ENCODE measurements at places on chromosomes 1 and 21. TPM values are rescaled to one million over a fixed set of nuclear protein-coding genes. Genes with fewer than 3 reads are reported as not detected.

DNA sequence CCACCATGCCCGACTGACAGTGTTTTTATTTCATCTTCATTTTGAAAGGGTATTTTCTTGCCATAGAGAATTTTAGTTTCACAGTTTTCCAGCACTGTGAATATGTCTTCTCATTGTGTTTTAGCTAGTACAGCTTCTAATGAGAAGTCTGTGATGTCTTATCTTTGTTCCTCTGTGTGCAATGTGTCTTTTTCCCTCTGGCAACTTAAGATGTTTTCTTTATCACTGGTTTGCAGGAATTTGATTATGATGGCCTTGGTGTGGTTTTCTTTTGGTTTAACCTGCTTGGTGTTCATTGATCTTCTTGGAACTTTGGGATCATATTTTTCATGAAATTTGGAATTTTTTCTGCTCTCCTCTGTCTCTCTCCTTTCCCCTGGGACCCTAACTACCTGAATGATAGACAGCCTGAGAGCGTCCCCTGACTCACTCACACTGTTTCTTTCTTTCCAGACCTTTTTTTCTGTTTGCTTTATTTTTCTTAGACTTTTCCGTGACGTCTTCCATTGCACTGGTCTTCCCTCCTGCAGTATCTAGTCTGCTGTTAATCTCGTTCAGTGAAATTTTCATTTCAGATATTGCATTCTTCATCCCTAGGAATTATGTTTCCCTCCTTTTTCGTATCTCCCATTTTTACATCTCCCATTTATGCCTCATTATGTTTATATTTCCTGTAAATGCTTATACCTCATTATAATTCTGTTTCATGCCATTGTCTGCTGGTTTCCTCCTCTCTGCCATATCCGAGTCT, 48.5 kb downstream of the PDE9A start:
- DNase-seq: no peak

GRCh38 chr1:160371756-160372155, 4.9 kb downstream of the NHLH1 start:
- no peak for DNase-seq

DNA sequence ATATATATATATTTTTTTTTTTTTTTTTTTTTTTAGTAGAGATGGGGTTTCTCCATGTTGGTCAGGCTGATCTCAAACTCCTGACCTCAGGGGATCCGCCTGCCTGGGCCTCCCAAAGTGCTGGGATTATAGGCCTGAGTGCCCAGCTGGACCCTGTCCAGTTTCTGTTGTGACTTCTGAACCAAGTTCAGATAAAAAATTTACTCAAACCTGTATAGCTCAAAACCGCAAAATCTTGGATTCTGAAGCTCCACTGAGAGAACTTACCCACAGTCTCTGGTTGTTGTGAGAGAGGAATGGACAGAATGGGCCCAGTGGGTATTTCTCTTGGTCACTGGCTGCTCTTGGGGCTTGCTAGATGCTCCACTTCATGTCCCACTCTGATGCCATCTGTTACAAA, 76.4 kb downstream of the HS2ST1 start:
- DNase-seq: no peak

CNTN2 gene
- 0.07 TPM for total RNA-seq

DNA sequence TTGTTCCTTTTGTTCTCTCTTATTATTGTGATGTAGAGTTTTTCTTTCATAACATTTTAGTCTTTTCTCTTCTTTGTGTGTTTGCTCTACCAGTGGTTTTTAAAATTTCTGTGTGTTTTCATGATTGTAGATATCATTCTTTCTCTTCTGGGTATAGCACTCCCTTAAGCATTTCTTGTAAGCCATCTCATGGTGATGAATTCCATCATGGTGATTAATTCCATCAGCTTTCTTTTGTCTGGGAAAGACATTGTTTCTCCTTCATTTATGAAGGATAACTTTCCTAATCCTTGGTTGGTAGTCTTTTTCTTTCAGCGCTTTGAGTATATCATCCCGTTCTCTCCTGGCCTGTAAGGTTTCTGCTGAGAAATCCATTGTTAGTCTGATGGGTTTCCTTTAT, 22.7 kb downstream of the CD55 start:
- peak; percentile 18 for DNase-seq

TAF1A gene
- total RNA-seq: 6.6 TPM

KLHDC7A gene
- total RNA-seq: 0.17 TPM

SPATA45 gene
- 0.65 TPM for total RNA-seq

LCE2A gene
- not detected for total RNA-seq

DNA sequence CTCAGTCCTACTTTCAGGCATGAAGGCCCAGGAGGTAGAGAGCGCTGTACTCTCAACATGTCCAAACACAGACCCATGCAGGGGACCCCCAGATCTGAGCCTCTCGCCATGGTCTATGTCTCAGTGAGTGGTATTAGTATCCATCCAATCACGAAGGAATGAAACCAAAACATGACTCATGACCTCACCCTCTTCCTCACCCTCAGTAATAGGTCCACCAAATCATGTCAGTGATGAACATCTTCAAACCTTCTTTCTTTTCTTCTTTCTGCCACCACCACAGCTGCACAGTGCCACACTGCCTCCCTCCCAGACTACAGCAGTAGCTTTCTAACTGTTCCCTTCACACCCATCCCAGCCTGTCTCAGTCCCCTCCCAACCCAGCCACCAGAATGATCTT, 16.8 kb downstream of the C1orf116 start:
- no peak for DNase-seq

GRCh38 chr1:57179001-57179400, 213.2 kb upstream of the C8B start:
- DNase-seq: no peak

NR1I3 gene
- not detected for total RNA-seq

IL19 gene
- total RNA-seq: not detected

- DNase-seq: peak; percentile 73
Measured at GRCh38 chr1:51558375-51558924, 39.4 kb upstream of the EPS15 start.

DNA sequence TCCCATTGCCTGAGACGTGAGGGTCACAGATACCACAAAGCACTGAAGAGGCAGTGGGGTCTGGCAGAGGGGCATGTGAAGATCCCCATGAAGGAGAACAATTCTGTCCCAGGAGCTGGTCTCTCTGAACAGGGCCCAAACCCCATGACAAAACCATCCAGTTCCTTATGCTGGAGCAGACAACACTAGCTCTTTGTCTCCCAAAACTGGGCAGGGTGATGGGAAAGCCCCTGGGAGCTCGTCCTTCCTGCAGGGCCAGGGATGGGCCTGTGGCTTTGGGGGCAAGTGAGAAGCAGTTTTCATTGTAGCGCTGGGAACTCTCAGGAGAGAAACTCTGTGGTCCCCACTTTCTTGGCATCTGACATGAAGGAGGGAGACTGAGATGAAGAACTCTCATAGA, 8.8 kb downstream of the ETV3L start:
- no peak for DNase-seq

OPTC gene
- total RNA-seq: not detected

DNA sequence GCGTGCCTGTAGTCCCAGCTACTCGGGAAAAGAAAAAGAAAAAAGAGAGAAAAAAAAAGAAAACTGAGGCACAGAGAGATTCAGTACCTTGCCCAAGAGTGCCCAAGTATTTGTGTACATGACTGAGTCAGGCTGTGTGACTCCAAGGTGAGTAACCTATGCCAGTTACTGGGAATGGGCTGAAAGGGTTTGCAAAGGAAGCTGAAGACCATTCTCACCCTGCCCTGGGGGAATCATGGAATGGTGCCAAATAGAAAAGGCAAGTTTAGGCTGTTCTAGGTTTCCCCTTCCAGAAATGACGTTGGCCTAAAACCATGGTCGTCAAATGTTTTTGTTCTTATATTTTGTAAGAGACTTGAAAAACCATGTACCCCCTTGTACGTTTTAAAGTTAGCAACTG, 37.9 kb upstream of the LRIG2 start:
- DNase-seq: no peak

DNA sequence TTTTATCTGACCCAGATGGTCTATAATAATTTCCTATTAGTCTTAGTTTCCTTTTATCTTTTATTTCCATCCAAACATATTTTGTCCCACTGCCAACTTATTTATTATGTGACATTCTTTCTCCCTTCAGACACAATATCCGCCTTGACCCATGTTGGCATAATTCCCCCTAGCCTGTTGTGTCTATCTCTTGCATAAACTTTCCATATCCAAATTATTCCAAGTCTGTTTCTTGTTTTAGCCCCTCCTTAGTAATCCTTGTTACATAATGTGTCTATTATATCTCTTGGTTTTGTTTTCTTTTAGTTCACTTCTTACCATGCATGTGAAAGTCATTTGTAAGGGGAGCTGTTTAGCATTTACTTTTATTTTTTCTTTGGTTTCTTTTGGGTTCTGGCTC, 81.6 kb upstream of the CACHD1 start:
- DNase-seq: no peak

- peak; percentile 76 for DNase-seq
Measured at GRCh38 chr1:110962892-110963690, 631 bp downstream of the LRIF1 start.

- DNase-seq: no peak
Measured at GRCh38 chr1:183770816-183771128, 34.1 kb upstream of the RGL1 start.

- DNase-seq: peak; percentile 12
Measured at GRCh38 chr1:44500181-44501046, 95.4 kb downstream of the RNF220 start.

C8A gene
- total RNA-seq: not detected

SIM2 gene
- total RNA-seq: 9.2 TPM

DNA sequence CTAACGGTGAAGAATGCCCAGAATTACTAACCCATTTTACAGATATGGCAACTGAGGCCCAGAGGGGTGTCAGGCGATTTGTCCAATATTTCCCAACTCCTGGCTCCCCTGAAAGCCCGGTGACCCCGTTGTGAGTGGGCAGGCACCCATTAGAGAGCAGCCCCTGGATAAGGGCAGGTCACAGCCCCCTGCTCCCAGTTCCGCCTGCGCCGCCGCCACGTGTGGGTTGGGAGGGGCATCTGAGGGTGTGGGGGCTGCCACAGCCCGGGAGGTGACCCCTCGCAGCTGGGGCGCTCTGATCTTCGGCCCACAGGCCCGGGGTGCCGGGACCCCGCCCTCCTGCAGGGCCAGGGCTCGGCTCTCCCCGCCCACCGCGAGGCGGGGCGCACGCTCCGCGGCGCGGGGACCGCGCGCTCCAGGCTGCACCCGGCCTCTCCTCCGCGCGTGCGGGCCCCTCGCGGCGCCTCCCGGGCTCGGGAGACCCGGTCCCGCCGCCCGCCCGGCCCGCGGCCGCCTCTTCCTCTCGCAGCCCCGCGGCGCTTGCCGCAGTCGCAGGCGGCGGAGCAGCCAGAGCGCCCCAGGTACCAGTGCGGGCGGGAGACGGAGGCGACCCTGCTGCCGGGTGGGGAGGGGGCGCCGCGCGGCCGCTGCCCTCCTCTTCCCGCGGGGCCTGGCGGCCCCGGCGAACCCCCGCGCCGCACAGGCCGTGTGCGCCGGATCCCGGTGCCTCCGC, at the start of gene HTR6:
Gene HTR6 (plus strand): TSS at position 423 of the 733 bp plus-strand sequence. CDS start 879 bp downstream, outside the sequence.
- DNase-seq: no peak

DNA sequence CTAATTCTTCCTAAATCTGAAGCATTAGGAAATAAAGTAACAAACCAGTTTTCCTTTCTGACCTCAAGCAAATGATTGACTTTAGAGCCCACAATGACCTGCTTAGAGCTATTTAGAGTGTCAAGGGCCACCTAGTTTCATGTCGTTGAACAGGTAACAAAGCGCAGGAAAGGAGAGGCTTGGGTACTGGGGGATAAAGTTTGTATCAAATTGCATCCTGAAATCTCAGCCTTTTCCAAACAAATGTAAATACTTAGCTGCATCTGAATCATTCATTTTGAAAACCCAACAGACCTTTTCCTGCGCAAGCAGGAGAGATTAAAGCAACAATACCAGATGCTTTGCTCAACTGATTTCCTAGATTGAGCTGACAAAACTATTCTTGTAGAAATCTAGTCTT, 121.2 kb downstream of the NRIP1 start:
- no peak for DNase-seq

GRCh38 chr1:29441916-29442668, 205.8 kb downstream of the PTPRU start:
- DNase-seq: no peak

DNA sequence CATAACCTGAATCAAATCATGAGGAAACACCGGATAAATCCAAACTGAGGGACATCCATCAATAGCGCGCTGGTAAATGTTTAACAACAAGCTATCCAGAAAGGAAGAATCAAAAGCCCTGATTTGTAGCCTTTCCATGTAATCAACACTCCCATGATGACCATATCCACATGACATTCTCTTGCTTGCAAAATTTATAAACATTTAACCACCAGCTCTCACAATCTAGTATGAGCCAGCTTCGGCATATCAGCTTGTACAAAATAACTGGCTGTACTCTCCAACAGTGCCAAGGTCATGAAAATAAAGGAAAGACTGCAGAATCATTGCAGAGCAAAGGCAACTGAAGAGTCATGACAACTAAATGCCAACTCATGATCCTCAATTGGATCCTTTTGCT, 15.7 kb downstream of the HSD11B1 start:
- DNase-seq: no peak

GBP2 gene
- 4.6 TPM for total RNA-seq

Measured in astrocyte (in vitro differentiated cells and primary cell).